ENCODE measurements at places on chromosomes 4 and X.

GRCh38 chr4:173091958-173092357 is 76.7 kb upstream of the GALNT7 start:
- H3K27me3 ChIP-seq: no peaks in the 10 kb centered on the region
- H3K27ac ChIP-seq: no peak overlapping the region
- no peaks in the 10 kb centered on the region for H3K4me1 ChIP-seq
- H3K4me3 ChIP-seq: no peak overlapping the region
- DNase-seq: no peak

- no peak for DNase-seq
- H3K36me3 ChIP-seq: no peaks in the 10 kb centered on the region
- no peak overlapping the region for H3K4me3 ChIP-seq
These were observed 65.7 kb upstream of the PSAPL1 start for GRCh38 chr4:7500404-7500803.

- no peak overlapping the region for H3K4me3 ChIP-seq
- no peaks in the 10 kb centered on the region for H3K36me3 ChIP-seq
- DNase-seq: no peak
- H3K4me1 ChIP-seq: no peaks in the 10 kb centered on the region
These were observed 836.0 kb downstream of the TRIML1 start for GRCh38 chr4:188975271-188975670.

DNA sequence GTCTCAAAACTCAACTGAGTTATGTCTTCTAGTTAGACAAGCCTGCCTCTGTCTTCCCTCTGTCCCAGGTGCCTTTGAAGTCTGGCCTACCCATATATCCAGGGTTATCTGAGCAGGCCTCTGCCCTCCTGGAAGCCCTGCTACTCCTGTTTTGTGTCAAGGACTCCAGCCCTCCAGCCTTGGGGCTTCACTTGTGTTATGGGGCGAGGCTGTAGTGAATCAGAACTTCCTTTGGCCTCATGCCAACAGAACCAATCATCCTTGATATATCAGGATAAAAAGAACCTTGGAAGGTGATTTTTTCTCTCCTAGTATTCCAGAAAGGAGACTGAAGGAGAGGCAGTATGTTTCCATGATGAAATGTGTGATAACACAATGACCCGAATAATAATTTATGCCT is 8.9 kb upstream of the ADGRG4 start:
- no peaks in the 10 kb centered on the region for H3K36me3 ChIP-seq
- H3K4me1 ChIP-seq: no peaks in the 10 kb centered on the region
- H3K4me3 ChIP-seq: no peak overlapping the region
- H3K27ac ChIP-seq: no peak overlapping the region
- DNase-seq: no peak

GRCh38 chrX:69616457-69617203 is 717 bp downstream of the EDA start:
- H3K4me1 ChIP-seq: no peaks in the 10 kb centered on the region
- no peaks in the 10 kb centered on the region for H3K36me3 ChIP-seq
- no peak for DNase-seq
- H3K27me3 ChIP-seq: peaks cover 5% of the 10 kb centered on the region

- no peak overlapping the region for H3K27ac ChIP-seq
- H3K27me3 ChIP-seq: no peaks in the 10 kb centered on the region
- H3K4me3 ChIP-seq: no peak overlapping the region
- no peaks in the 10 kb centered on the region for H3K36me3 ChIP-seq
- DNase-seq: no peak
These were observed 109.9 kb upstream of the SMIM10 start for GRCh38 chrX:134880866-134881265.

DNA sequence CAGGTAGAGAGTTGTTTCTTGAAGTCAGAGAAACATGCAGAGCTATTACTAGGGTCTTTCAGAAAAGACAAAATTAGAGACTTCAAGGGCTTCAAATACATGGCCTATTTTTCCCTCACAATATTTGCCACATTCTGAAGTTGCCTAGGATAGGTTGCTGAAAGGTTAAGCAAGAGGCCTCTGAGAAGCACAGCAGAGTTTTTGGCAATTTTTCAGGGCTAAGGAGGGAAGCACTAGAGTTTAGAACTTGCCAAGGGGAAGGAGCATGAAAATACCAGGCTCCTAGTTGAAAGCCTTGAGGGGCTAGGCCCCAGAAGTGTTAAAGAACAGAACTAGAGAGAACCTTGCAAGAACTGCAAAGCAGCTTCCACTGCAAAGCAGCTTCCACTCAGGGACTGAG is 86.4 kb downstream of the ANAPC10 start:
- H3K36me3 ChIP-seq: no peaks in the 10 kb centered on the region
- no peaks in the 10 kb centered on the region for H3K4me1 ChIP-seq
- H3K4me3 ChIP-seq: no peak overlapping the region

DNA sequence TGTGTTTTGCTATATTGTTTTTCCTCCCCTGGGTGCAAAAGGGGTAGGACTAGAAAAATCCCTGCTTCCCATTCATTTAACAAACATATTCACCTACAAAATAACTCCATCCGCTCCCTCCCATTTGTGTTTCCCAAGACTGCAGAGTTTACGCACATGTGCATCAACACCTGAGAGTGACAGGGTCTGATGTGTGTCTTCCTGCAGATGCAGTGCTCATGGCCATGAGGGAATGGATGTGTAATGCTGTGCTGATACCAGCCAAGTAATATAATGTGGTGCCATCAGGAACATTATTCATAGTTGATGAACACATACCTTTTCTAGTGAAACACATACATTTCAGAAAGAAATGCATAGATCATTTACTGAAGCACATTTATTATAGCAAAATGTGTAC is 83.2 kb downstream of the CXXC4 start:
- H3K36me3 ChIP-seq: no peaks in the 10 kb centered on the region
- H3K27ac ChIP-seq: no peak overlapping the region
- no peak for DNase-seq
- no peaks in the 10 kb centered on the region for H3K27me3 ChIP-seq
- no peaks in the 10 kb centered on the region for H3K4me1 ChIP-seq

GRCh38 chr4:185813133-185813532 is 1.1 kb upstream of the SORBS2 start:
- no peak overlapping the region for H3K27ac ChIP-seq
- H3K36me3 ChIP-seq: no peaks in the 10 kb centered on the region
- peaks cover 18% of the 10 kb centered on the region for H3K4me1 ChIP-seq
- H3K4me3 ChIP-seq: no peak overlapping the region

- H3K27me3 ChIP-seq: no peaks in the 10 kb centered on the region
- no peaks in the 10 kb centered on the region for H3K36me3 ChIP-seq
- no peaks in the 10 kb centered on the region for H3K4me1 ChIP-seq
- DNase-seq: no peak
- H3K4me3 ChIP-seq: no peak overlapping the region
These were observed 676.4 kb downstream of the PCDH18 start for GRCh38 chr4:136855886-136856285.

DNA sequence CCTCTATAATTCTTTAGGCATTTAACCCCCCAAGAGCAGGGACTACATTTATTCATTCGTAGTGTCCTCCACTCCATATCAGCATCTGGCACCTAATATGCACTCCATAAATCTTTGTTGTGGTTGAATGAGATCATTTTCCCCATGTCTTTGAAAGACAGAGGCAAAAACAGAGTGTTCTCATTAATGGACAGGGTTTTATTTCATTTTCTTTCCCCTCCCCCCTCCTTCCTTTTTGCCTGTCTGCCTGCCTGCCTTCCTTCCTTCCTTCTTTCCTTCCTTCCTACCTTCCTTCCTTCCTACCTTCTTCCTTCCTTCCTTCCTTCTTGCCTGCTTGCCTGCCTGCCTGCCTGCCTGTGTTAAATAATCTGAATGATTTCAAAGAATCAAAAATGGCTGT is 83.2 kb downstream of the SHROOM3 start:
- DNase-seq: no peak
- no peaks in the 10 kb centered on the region for H3K36me3 ChIP-seq
- H3K27me3 ChIP-seq: no peaks in the 10 kb centered on the region
- H3K4me3 ChIP-seq: no peak overlapping the region
- no peaks in the 10 kb centered on the region for H3K4me1 ChIP-seq

- H3K36me3 ChIP-seq: no peaks in the 10 kb centered on the region
- peaks cover 8% of the 10 kb centered on the region for H3K4me1 ChIP-seq
- H3K27ac ChIP-seq: no peak within 1 kb of the TSS
- H3K27me3 ChIP-seq: no peaks in the 10 kb centered on the region
These were observed at the start of gene CCDC160 for GRCh38 chrX:134236626-134237614. TSS of gene CCDC160 (plus strand) at chrX:134237182. CDS start at chrX:134244801, 7,619 bp downstream.

GRCh38 chr4:100165809-100166208 is 24.5 kb downstream of the DDIT4L start:
- no peak overlapping the region for H3K27ac ChIP-seq
- H3K27me3 ChIP-seq: no peaks in the 10 kb centered on the region
- H3K36me3 ChIP-seq: no peaks in the 10 kb centered on the region
- H3K4me1 ChIP-seq: peaks cover 5% of the 10 kb centered on the region

GRCh38 chr4:2750719-2751605 is 5.2 kb downstream of the TNIP2 start:
- peaks cover 16% of the 10 kb centered on the region for H3K36me3 ChIP-seq
- peaks cover 46% of the 10 kb centered on the region for H3K4me1 ChIP-seq
- no peak for DNase-seq
- H3K4me3 ChIP-seq: no peak overlapping the region

GRCh38 chrX:18410038-18410437 is 15.4 kb upstream of the CDKL5 start:
- H3K4me3 ChIP-seq: no peak overlapping the region
- no peaks in the 10 kb centered on the region for H3K36me3 ChIP-seq
- no peak for DNase-seq
- H3K27me3 ChIP-seq: no peaks in the 10 kb centered on the region
- no peaks in the 10 kb centered on the region for H3K4me1 ChIP-seq

DNA sequence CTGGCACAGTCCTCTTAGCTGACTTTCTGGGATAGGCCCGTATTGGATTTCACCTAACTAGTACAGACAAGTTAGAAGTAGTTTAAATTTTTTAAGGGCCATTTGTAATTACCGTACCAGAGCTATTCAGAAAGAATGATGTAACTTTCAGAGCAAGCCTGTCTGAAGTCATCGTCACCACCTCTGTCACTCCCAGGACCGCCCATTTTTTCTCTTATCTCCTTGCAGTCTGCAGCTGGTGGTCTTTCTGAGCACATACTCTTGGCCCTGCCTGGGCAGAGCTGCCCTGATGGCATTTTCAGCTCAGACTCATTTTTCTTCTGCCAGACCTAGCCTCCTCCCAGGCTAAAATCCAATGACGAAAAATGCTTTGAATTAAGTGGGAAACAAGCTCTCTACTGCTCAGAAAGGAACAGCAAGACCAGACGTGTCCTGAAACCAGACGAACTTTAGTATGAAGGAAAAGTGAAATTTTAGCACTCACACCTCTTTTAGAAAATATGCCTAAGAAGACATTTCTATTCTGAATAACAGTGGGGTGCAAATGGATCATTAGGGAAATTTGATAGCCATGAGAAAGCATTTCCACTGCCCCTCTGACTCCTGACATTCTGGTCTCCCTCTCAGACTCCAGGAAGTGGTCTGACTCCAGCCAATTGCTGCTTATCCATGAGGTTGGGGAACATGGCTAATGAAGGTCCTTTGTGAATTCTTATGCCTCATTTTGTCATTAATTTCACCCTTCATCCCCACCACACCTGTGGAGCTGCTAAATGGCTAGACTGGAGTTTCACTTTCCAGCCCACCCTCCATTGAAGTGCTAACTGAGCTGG is 162.4 kb upstream of the GYPA start:
- no peaks in the 10 kb centered on the region for H3K27me3 ChIP-seq
- no peak for DNase-seq
- H3K4me3 ChIP-seq: no peak overlapping the region
- H3K36me3 ChIP-seq: no peaks in the 10 kb centered on the region
- H3K27ac ChIP-seq: no peak overlapping the region

DNA sequence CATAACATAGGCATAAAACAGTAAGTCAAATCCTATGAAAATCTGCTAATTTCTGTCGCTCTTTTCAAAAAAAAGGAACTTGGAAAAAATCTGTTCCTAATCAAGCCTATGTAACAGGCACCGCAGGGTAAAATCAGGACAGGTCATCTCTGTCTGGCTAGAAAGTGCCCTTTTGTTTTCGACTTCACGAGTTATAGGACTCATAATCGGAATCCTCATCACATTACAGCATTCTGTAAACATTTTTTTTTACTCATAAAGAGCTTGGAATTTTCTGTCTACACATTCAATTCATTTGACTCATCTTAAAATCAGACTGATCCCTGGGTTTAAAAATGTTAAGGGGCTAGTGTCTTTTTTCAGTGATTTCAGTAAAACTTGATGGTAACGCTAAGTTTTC is 181.7 kb upstream of the TBC1D9 start:
- H3K4me1 ChIP-seq: no peaks in the 10 kb centered on the region
- H3K4me3 ChIP-seq: no peak overlapping the region
- no peak for DNase-seq
- H3K27me3 ChIP-seq: no peaks in the 10 kb centered on the region
- no peak overlapping the region for H3K27ac ChIP-seq

- H3K4me3 ChIP-seq: no peak overlapping the region
- H3K27me3 ChIP-seq: no peaks in the 10 kb centered on the region
- no peak overlapping the region for H3K27ac ChIP-seq
- no peak for DNase-seq
- no peaks in the 10 kb centered on the region for H3K4me1 ChIP-seq
These were observed 80.2 kb upstream of the FHL1 start for GRCh38 chrX:136067097-136067496.

- H3K27me3 ChIP-seq: no peaks in the 10 kb centered on the region
- H3K4me3 ChIP-seq: no peak overlapping the region
- no peaks in the 10 kb centered on the region for H3K4me1 ChIP-seq
- H3K27ac ChIP-seq: no peak overlapping the region
- no peaks in the 10 kb centered on the region for H3K36me3 ChIP-seq
These were observed 137.7 kb downstream of the C4orf33 start for GRCh38 chr4:129233691-129234090.

DNA sequence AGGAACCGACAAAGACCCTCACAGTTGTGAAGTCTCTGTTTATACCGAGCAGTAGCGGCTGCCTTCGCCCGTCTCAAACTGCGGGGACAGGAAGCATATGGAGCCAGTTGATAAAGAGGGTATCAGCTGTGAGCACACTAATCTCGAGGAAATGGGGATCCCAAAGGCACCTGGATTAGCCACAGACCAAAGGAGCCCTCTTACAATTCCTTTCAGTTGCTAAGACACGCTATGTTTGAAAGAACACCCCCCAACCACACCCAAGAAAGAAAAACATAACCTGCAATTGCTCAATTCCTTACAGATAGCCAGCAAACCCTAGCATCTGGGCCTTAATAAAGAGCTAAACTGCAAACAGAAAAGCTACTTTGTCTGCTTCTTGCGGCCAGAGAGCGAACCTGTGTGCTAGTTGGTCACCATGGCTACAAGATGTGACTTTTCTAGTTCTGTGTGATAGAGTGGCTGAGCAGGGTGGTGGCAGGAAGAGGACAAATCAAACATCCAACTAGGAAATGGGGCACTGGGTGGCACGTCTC is 23.3 kb upstream of the CHRNA9 start:
- peak overlapping the region; percentile 8 for H3K27ac ChIP-seq
- no peaks in the 10 kb centered on the region for H3K27me3 ChIP-seq
- H3K4me1 ChIP-seq: peaks cover 52% of the 10 kb centered on the region
- no peak overlapping the region for H3K4me3 ChIP-seq
- DNase-seq: peak; percentile 39

DNA sequence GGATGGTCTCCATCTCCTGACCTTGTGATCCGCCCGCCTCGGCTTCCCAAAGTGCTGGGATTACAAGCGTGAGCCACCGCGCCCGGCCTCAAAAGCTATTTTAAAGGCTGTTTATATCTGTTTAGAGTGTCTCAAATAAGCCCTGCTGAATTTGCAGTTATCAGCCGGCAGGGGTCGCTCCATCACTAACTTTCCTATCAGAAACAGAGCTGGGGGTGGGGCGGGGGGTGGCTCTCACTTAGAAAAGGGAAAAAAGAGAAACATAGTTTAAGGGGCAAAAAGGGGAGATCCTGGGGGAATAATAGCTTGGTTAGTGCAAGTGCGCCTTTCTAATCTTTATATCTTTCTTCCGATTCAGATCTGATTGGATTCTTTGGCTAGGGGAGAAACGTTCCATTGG is 450.7 kb downstream of the UBE2NL start:
- no peak overlapping the region for H3K27ac ChIP-seq
- H3K27me3 ChIP-seq: no peaks in the 10 kb centered on the region
- no peak for DNase-seq
- H3K4me3 ChIP-seq: no peak overlapping the region
- no peaks in the 10 kb centered on the region for H3K36me3 ChIP-seq
